ENCODE measurements at places on chromosomes 12 and 14.

GRCh38 chr12:24034160-24034559, 84.7 kb upstream of the SOX5 start:
- no peak for DNase-seq

GRCh38 chr14:105084741-105085571, 19.7 kb upstream of the GPR132 start:
- no peak for DNase-seq

DNA sequence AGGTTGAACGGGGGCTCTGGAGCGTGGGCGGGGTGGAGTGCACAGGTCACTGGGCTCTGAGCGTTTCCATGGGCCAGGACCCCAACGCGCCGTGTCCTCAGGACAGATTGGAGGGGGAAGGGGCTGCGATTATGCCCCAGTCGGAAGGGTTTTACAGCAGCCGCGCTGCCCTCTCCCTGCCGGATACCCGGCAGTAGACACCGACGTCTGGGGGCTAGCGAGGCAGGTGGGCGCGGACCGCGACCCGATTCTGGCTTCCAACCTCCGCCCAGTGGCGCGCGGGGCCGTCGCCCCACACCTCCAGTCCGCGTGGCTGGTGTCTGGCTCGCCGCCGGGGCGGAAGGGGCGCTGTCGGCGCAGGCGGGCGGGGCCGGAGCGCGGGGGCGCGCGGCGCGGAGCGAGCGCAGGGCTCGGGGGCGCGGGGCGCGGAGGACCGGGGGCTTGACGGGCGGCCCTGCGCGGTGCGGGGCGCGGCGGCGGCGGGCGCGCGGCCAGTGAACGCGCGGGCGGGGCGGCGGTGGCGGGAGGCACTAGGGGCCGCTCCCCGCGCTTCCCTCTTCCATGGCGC, 2.4 kb upstream of the KIF26A start:
- DNase-seq, result no peak

GRCh38 chr12:125075-125474, 58.5 kb downstream of the IQSEC3 start:
- DNase-seq, result no peak

DNA sequence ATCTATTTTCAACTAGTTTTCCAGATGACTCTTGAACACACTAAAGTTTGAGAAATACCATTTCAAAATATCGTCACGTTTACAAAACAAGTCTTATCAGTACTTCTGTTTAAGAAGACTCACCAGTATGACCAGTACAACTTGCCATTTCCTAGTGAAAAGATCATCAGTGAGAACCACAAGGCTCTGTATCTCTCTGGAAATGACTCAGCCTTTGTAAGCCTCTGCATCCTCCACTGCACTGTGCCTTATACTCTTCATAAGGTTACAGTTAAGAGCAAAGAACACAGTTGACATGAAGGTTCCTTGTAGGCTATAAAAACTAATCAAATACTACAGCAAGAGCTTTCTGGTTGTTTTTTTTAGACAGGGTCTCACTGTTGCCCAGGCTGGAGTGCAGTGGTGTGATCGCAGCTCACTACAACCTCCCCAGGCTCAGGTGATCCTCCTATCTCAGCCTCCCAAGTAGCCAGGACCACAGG, 5.7 kb upstream of the VTI1B start:
- DNase-seq, result no peak

- DNase-seq, result no peak
Measured at GRCh38 chr12:57133013-57133569, 4.8 kb downstream of the LRP1 start.

DNA sequence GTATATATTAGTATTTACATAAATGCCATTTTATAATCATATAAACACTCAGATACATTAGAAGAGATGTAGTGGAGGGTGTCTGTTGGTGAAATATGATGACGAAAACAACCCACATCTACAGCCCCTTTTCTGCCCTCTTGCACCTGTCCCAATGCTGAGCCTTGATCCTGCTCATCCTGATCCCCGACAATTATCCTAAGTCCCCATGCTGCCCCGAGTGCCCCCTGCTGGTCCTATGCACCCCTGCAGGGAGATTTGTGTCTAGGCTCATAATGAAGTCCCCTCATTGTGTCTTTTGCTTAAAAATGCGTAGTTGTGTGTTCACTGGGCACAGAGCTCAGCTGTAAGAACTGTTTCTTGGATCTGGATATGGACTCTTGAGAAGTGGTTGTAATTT, 554.5 kb downstream of the TMEM121 start:
- DNase-seq, result no peak

DNA sequence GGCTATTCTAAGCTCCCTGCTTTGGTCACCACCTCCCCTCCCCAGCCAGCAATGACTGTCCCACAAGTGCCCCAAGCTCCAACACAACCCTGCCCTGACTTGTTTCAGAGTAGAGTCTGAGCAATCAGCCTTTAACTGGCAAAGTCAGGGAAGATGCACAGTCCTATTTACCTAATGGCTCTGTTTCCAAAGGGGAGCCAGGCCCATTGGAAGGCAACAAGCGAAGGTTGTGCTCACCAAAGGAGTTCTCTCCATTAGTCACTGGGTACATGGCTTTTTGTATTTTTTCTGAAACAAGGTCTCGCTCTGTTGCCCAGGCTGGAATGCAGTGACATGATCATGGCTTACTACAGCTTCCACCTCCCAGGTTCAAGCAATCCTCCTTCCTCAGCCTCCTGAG, 267.1 kb upstream of the CRY1 start:
- DNase-seq, result no peak

GRCh38 chr12:32457251-32458025, 58.1 kb downstream of the FGD4 start:
- no peak for DNase-seq

DNA sequence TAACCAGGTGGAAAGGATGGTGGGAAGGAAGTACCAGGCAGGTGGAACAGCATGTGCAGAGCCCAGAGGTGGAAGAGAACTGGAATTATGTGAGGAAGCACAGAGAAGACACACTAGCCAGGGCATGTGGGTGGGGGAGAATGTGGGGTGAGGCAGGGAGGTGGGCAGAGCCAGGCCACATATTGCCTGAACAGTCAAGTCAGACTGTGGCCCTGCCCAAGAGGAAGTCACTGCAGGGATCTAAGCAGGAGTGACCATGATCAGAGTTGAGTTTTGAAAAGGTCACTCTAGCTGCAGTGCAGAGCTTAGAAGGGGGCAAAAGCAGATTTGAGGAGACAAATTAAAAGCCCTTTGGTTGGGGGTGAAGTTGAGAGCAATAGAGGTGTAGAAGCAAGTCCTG, 114.0 kb upstream of the SLC38A2 start:
- no peak for DNase-seq

GRCh38 chr12:8549381-8549780, 8.7 kb upstream of the CLEC4E start:
- DNase-seq, result no peak

- DNase-seq, result no peak
Measured at GRCh38 chr12:54016478-54016964, 7.7 kb downstream of the HOXC8 start.

- DNase-seq, result no peak
Measured at GRCh38 chr12:109098651-109099050, 1.3 kb downstream of the UNG start.

DNA sequence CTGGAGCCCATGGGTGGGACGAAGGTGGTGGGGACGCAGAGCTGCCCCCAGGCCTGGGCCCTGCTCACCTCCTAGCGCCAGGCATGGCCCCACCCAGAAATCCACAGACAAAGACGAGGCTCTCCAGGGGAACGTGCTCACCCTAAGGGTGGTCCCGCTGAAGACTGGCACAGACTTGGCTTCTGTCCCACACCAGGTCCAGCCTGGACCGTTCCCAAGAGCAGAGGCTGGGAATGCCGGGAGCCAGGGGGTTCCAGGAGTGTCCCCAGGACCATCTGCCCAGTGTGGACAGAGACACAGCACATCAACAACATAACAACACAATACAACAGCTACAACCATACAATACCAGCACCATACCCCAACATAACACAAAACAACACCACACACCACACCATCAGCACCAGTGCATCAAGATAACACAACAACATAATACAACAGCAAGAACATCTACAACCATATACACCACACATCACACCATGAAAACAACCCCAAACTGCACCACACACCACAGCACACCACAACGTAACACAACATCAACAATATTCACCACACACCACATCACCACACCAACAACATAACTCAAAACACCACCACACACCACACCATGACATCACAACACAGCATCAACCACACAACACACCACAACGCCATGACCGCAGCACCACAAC, 329.6 kb downstream of the ADGRD1 start:
- DNase-seq, result no peak

DNA sequence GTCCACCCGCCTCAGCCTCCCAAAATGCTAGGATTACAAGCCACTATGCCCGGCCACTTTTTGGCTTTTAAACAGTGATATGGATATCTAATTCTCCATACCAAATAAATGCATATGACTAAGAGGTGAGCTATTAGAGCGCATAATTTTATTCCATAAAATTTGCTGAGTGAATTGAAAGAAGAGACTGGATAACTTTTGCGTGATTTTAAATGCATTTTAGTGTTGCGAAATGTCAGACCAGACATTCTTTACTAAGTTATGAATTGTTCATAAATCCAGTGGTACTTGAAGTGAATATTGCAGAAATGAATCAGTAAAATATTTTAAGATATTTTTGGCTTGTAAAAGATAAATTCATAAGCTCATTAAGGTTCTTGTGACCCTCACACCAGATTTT, 50.9 kb upstream of the DIP2B start:
- DNase-seq, result no peak

DNA sequence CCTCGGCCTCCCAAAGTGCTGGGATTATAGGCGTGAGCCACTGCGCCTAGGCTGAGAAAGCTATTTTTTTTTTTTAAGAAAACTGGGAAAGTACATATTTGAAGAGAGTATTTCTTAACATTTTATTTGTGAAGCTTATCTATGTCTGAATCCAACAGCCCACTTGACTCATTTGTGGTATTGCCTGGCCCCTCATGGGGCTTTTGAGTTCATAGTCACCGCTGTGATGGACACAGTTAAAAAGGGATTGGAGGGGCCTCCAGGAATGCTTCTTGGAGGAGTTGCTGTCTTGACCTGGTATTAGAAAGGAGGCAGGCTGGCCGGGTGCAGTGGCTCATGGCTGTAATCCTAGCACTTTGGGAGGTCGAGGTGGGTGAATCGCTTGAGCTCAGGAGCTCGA, 26.5 kb downstream of the BCL7A start:
- DNase-seq, result no peak

- no peak for DNase-seq
Measured at GRCh38 chr12:89679631-89680030, 29.0 kb downstream of the ATP2B1 start.

GRCh38 chr14:103085106-103086091, 1.4 kb downstream of the LBHD2 start:
- no peak for DNase-seq

DNA sequence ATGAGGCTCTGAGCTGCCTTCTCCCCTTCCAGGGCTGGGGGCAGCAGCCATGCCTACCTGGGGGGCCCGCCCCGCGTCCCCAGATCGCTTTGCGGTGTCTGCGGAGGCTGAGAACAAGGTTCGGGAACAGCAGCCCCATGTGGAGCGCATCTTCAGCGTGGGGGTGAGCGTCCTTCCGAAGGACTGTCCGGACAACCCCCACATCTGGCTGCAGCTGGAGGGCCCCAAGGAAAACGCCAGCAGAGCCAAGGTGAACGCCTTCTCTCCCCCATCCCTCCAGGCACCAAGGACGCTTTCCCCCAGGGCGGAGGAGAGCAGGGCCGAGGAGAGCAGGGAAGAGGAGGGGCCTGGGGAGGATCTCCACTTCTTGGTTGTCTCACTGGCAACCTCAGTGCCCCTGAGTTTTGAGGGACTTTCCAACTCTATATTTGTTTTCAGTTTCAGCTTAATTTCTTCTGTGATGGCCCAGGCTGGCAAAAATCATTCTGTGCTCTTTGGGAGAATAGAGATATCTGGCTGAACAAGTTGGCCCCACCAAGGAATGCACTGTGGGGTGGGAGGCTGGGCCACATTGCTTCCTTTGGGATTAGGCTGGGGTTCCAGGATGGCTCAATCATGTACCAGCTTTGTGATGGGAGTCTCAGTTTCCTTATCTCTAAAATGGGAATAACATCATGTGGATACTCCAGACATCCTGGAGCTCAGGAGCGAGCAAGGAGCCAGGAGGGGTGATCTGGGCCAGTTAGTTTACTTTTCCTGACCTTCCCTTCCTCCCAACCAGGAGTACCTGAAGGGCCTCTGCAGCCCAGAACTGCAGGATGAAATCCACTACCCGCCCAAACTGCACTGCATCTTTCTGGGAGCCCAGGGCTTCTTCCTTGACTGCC, 1.2 kb downstream of the KHNYN start:
- DNase-seq, result no peak

GRCh38 chr12:46443594-46444263, 71.2 kb upstream of the SLC38A2 start:
- DNase-seq, result no peak

DNA sequence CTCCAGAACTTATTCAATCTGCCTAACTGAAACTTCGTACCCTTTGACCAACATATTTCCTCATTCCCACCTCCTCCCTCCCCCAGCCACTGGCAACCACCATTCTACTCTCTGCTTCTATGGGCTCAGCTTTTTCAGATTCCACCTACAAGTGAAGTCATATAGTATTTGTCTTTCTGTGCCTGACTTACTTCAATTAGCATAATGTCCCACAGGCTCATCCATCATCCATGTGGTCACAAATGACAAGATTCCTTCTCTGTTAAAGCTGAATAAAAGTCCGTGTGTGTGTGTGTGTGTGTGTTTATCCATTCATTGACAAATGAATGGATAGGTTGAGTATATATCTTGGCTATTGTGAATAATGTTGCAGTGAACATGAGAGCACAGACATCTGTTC, 1.3 kb upstream of the C14orf39 start:
- no peak for DNase-seq

DNA sequence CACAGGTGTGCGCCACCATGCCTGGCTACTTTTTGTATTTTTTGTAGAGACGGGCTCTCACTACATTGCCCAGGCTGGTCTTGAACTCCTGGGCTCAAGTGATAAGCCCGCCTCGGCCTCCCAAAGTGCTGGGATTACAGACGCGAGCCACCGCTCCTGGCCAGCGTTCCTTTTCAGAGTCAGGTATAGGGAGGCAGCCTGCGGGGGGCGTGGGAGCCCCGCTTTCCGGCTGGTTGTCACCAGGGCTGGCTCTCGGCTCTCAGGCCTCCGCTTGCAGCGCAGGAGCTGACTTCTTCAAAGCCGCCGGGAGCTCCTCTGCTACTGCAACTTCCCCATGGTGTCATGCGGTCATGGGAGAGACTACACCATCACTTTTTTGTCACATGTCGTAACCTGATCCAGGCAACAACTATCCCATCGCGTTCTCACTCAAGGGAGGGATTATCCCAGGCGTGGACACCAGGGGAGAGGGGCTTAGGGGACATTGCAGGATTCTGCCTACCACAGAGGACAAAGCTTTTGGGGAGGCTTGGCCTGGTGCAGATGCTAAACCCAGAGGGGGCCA, 129.4 kb downstream of the SCARB1 start:
- DNase-seq, result no peak

- no peak for DNase-seq
Measured at GRCh38 chr12:68007033-68007432, 17.8 kb downstream of the IFNG-AS1 start.

- DNase-seq, result no peak
Measured at GRCh38 chr12:125187148-125187745, 122.0 kb downstream of the AACS start.

All from NCI-H2227 treated with DMSO at 0.1 percent for 48 hours (cell line).